ENCODE measurements at places on chromosomes 2 and 18.

- no peak for DNase-seq
Observed at GRCh38 chr2:55418072-55418471, 1.6 kb downstream of the CCDC88A start.

DNA sequence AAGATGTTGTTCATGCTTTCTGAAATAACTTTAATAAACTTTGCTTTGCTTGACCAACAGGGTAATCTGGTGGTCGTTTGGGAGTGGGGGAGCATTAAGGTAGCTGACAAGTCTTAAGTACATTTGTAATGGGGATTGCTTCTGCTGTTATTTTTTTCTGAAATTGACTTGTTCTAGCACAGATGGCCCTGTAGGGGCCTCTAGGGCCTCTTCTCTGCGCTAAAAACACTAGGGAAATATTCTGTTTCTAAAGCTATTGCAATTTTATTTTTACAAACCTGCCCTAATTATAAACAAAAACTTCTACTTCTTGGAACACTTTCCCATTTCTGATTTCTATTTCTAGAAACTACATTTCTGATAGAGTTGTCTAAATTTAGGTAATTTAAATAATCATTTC is 191.3 kb upstream of the KCNJ3 start:
- DNase-seq = no peak

- DNase-seq = no peak
Observed at GRCh38 chr2:8132879-8133278, 549.0 kb upstream of the ID2 start.

GRCh38 chr2:177484180-177484795 is 91.7 kb downstream of the AGPS start:
- no peak for DNase-seq

- DNase-seq = no peak
Observed at GRCh38 chr2:147648471-147648870, 196.4 kb upstream of the ACVR2A start.

DNA sequence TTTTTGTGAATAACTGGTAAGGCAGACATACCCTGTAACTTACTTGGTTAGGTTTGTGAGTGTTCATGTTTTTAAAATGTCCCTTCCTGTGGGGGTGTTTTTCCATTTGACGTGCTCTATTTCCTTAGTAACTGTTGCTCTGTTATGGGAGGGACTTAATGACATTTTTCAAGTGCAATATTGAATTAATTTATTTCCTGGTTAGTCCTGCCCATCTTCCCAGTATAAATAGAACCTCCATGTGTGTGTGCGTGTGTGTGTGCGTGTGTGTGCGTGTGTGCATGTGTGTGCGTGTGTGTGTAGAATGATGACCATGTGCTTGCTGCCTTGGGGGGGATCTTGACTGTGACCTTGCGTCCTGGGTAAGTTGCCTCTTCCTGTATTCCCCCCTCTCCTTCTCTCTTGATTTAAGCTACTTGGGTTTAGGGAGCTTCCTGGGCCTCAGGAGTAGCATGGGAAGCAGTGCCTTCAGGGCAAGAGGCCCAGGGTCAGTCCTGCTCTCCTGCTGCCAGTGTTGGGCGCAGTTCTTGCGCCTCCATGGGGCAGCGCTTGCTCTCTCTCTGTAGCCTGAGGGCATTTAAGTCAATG is 163.9 kb downstream of the LDLRAD4 start:
- DNase-seq = no peak

DNA sequence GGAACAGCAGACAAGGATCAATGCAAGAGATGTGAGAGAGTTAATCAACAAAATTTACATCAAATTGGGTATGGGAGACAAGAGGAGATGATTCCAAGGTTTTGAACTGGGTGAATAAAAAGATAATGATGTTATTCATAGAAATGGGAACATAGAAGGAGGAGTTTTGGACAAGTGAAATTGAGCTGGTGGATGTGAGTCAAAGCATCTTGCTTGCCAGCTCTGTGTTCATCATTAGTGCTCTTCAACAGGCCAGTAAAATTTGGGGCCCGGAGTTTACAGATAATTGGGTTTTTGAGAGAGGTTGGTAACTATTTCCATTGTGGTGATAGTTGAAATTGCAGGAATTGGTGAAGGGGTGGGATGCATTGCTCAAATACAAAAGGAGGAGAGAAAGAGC is 69.9 kb upstream of the CAVIN2 start:
- no peak for DNase-seq

DNA sequence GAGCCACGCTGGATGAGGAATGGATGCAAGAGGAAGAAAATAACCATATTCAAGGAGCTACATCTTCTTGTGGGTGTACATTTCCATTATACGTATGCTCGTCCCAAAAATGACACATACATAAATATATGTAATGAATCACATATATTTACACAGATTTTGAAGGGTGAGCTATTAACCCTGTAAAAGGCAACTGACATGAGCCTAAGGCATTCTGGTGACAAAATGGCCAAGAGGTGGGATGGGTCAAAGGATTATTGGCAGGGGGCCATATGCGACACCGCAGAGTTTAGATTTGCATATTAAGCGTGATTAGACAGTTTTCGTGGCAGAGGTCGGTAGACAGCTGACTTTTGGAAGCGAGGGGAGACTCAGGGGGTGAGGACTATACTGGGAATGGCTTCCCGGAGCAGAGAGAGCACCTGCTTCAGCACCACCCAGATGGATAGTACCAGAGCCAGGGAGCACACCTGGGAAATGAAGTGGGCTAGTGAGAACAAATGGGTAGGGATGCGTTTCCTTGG is 431 bp upstream of the CNRIP1 start:
- peak; percentile 59 for DNase-seq

Measured in NCI-H1417 treated with DMSO at 0.1 percent for 48 hours (cell line).